ENCODE measurements at places on chromosomes 12 and 14. TPM values are rescaled to one million over a fixed set of nuclear protein-coding genes. Genes with fewer than 3 reads are reported as not detected.

Gene SERPINA10
- not detected for total RNA-seq

Gene RAB21
- total RNA-seq = 21.1 TPM

Gene ARHGAP9
- total RNA-seq = 28.7 TPM

Gene SERPINA4
- not detected for total RNA-seq

Gene ORAI1
- total RNA-seq = 18.2 TPM

Gene FGF6
- total RNA-seq = not detected

Gene IAPP
- not detected for total RNA-seq

Gene KRT81
- not detected for total RNA-seq

Gene FAM186B
- not detected for total RNA-seq

Gene GPR132
- total RNA-seq = 9.1 TPM

Gene RERGL
- 1.2 TPM for total RNA-seq

Gene LIN7A
- total RNA-seq = 12.5 TPM

Gene SLC22A17
- total RNA-seq = 37.8 TPM

Gene PACS2
- 64.8 TPM for total RNA-seq

Gene BCL2L2
- 31.7 TPM for total RNA-seq

Gene TTC9
- total RNA-seq = 6.1 TPM

Gene SLC5A8
- not detected for total RNA-seq

Gene KRT71
- not detected for total RNA-seq

Gene TCP11L2
- 47.1 TPM for total RNA-seq

Gene DDX54
- total RNA-seq = 52.5 TPM

Gene SIX1
- 3.7 TPM for total RNA-seq

Gene PRICKLE1
- total RNA-seq = 25.3 TPM

Gene DNAAF2
- total RNA-seq = 7.9 TPM

Gene LAG3
- total RNA-seq = 10.3 TPM

Gene GLIPR1L2
- 1.2 TPM for total RNA-seq

Gene ABCD2
- total RNA-seq = 1.5 TPM

Data from vagina (tissue), 2 donors.